ENCODE measurements at places on chromosomes 1 and 21.

- no peak for DNase-seq
Measured at GRCh38 chr1:230749150-230749549, 2.0 kb downstream of the CAPN9 start.

DNA sequence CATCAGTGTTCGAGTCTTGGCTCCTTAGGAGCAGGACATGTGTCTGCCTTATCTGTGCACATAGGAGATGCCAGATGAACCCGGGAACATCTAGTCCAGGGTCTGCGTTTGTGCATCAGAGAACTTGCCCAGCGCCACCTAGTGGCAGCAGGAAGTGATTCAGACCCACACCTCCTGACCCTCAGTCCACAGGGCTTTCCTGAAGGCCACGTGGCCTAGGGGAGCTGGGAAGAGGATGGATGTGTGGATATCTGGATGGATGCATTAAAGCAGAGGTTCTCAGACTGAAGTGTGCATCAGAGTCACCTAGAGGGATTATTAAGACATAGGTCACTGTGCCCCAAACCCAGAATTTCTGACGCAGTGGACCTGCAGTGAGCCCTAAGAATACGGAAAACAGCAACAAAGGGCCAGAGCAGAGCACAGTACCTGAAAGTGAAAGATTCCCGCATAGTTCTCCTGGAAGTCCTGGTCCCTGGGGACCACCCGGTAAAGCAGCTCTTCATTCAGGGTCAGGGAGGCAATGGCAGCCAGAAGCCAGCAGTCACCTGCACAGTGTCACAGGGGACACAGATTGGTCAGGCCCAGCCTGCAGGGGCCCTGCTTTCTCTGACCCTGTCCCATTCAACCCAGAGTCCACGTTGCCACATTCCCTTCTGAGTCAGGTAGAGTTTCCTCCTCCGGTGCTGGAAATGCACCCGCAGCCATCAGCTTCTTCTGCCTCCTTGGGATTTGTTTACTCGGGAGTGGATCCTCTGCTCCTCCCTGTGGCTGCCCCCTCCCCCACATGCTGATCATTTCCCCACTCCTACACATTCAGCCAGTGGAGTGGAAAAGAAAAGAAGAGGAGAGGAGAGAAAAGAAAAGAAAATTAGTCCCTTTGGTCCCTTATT, 37.0 kb downstream of the CAPN8 start:
- DNase-seq: no peak

DNA sequence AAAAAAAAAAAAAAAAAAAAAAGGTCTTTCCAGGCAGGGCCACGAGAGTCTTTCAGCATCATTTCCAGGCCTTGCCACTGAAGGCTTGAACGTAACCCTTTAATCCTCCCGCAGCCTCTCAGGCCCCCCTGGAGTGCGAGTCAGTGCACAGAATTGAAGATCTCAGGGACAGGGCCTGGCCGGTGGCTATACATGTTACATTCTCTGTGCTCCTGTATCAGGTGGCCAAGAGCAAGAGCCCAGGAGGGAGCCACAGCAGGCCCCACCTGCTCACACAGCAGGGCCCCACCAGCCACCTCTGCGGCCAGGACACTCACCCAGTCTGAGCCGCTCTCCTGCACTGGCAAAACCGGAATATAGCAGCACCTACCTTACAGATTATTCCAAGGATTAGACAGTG, 34.1 kb upstream of the SLC25A33 start:
- no peak for DNase-seq

- no peak for DNase-seq
Measured at GRCh38 chr1:206411321-206411720, 59.0 kb upstream of the IKBKE start.

DNA sequence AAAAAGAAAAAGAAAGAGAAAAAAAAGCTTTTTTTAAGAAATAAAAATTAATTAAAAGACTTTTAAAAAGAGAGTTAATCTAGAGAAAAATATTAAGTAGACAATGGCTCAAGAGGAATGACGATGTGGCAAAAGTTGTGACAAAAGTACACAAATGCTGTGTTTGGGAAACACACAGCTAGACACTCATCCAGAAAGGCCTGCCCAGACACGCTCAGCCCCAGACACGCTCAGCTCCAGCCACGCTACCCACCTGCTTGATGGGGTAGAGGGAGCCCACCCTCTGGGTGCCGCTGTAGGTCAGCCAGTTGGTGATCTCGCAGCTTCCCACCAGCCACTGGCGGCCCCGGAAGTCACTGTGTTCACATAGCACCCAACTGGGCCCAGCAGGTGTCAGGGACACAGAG, 10.2 kb downstream of the CD52 start:
- DNase-seq: no peak

All from esophagus squamous epithelium (tissue), 5 donors.